Activated CD8-positive, alpha-beta T cell treated with anti-CD3 and anti-CD28 coated beads, Interleukin-2, amount 10 ng/mL, durations not matched to agents 7 days and 5 days (primary cell): ENCODE measurements at places on chromosomes 5 and 9. TPM values are rescaled to one million over a fixed set of nuclear protein-coding genes. Genes with fewer than 3 reads are reported as not detected.

GRCh38 chr9:78026416-78026815 lies 5.2 kb downstream of the GNAQ start:
- H3K27me3 ChIP-seq, result no peaks in the 10 kb centered on the region
- H3K4me3 ChIP-seq, result no peak overlapping the region
- H3K4me1 ChIP-seq, result peaks cover 39% of the 10 kb centered on the region
- no peak for DNase-seq

DNA sequence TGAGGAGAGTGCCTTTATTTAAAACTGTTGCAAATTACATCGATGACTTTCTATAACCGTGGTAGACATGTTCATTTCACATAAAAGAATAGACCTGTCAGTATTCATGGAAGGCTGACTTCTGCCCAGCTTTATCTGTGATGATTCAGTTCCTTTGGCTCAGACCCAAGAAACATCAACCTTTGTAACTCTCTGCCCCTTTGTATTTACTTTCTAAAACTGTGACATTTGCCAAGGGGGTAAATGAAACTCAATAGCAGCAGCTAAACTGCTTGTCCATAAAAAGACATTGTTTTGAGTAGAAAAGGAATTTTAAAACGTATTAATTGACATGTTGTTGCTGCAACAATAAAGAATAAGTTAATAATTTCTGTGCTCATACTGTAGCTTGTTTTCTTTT lies 137.8 kb upstream of the ANKH start:
- DNase-seq, result no peak
- no peaks in the 10 kb centered on the region for H3K36me3 ChIP-seq
- H3K27ac ChIP-seq, result no peak overlapping the region
- H3K4me3 ChIP-seq, result no peak overlapping the region
- peaks cover 1% of the 10 kb centered on the region for H3K4me1 ChIP-seq

DNA sequence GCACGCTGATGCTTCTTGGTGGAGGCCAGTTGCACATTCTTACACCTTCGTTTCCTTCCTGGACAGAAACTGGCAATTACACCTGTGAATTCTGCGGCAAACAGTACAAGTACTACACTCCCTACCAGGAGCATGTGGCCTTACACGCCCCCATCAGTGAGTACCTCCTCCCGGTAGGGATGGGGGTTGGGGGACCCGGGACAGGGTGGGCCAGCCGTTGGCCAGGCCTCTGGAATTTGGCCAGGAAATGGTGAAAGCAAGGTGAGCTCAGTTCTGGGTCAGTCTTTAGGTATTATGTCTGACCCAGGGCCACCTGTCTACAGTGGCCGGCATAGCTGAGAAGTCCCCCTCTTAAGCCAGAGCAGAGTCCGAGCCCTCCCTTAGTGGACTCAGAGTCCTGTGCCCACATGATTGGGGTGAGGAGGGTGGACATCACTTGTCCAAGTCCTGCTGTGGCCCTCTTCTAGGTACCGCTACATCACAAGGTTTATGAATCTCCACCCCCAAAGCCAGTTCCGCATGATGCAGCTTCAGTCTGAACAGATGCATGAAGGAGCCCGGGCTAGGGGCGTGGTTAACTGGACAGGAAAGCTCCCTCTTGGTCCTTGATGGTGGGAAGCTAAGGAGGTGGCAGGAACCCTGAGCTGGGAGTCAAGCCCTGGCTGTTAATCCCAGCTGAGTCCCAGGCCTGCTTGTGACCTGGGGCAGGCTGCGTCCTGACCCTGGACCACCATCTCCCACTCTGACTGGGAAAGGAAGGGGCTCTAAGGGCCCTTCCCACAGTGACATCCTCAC lies 61.3 kb downstream of the AMBP start:
- H3K36me3 ChIP-seq, result no peaks in the 10 kb centered on the region
- H3K27ac ChIP-seq, result no peak overlapping the region
- no peaks in the 10 kb centered on the region for H3K4me1 ChIP-seq

- no peaks in the 10 kb centered on the region for H3K36me3 ChIP-seq
- no peak overlapping the region for H3K4me3 ChIP-seq
- H3K27ac ChIP-seq, result no peak overlapping the region
- no peak for DNase-seq
- no peaks in the 10 kb centered on the region for H3K4me1 ChIP-seq
- H3K27me3 ChIP-seq, result no peaks in the 10 kb centered on the region
These were observed 25.6 kb upstream of the SMC2 start for GRCh38 chr9:104068546-104068945.

DNA sequence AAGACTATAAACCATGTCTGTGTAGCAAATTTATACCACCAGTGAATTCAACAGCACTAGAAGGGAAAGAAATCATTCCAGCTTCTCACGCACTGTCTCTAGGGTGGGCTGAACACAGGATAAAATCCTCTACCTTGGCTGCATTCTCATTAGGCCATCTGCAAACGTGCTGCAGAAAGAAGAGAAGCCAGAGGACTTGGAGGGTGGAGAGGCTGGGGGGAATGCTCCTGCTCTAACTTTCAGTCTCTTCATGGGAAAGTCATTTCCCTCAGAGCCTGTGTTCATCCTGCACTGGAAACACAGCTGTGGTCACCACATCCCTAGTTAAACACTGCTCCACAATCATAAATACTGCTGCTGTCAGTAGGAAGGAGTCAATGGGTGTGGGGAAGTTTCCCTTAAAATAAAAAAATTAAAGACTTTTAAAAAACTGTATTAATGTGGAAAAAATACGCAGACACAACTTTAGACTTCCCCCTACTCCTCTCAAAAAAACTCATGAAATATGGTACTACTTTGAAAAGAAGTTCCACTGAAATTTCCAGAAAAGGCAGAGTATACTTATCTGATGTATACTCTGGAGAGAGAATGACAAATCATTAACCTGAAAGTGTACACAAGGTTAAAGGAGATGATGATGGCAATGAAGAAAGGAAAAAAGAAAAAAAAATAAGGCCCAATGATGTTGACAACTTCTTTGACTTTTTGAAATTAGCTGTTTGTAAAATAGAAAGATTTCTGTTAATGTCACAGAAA lies 46.8 kb downstream of the LHFPL2 start:
- no peaks in the 10 kb centered on the region for H3K36me3 ChIP-seq
- DNase-seq, result no peak
- H3K27ac ChIP-seq, result no peak overlapping the region
- peaks cover 2% of the 10 kb centered on the region for H3K27me3 ChIP-seq
- H3K4me1 ChIP-seq, result no peaks in the 10 kb centered on the region

Gene GRM6
- not detected for total RNA-seq

- H3K4me3 ChIP-seq, result no peak overlapping the region
- H3K4me1 ChIP-seq, result no peaks in the 10 kb centered on the region
- DNase-seq, result no peak
- H3K27me3 ChIP-seq, result peaks cover 34% of the 10 kb centered on the region
- no peak overlapping the region for H3K27ac ChIP-seq
These were observed 61.3 kb upstream of the XPA start for GRCh38 chr9:97758334-97758916.

Gene ANXA2R
- total RNA-seq, result 29.3 TPM

GRCh38 chr5:147832541-147832940 lies 1.1 kb upstream of the SPINK1 start:
- DNase-seq, result no peak
- no peaks in the 10 kb centered on the region for H3K4me1 ChIP-seq
- H3K36me3 ChIP-seq, result no peaks in the 10 kb centered on the region
- peaks cover 26% of the 10 kb centered on the region for H3K27me3 ChIP-seq

- no peaks in the 10 kb centered on the region for H3K4me1 ChIP-seq
- H3K4me3 ChIP-seq, result no peak overlapping the region
These were observed 77.6 kb upstream of the CEP78 start for GRCh38 chr9:78158286-78158685.

Gene S100Z
- 2.5 TPM for total RNA-seq

- peaks cover 3% of the 10 kb centered on the region for H3K27me3 ChIP-seq
- H3K4me1 ChIP-seq, result no peaks in the 10 kb centered on the region
- H3K4me3 ChIP-seq, result no peak overlapping the region
These were observed 236.3 kb downstream of the MCTP1 start for GRCh38 chr5:95048628-95049027.

GRCh38 chr9:29775491-29775890 lies 2202.2 kb upstream of the C9orf72 start:
- H3K27me3 ChIP-seq, result no peaks in the 10 kb centered on the region
- no peaks in the 10 kb centered on the region for H3K36me3 ChIP-seq
- no peak for DNase-seq
- no peak overlapping the region for H3K27ac ChIP-seq
- H3K4me3 ChIP-seq, result no peak overlapping the region

Gene OBP2B
- total RNA-seq, result not detected

DNA sequence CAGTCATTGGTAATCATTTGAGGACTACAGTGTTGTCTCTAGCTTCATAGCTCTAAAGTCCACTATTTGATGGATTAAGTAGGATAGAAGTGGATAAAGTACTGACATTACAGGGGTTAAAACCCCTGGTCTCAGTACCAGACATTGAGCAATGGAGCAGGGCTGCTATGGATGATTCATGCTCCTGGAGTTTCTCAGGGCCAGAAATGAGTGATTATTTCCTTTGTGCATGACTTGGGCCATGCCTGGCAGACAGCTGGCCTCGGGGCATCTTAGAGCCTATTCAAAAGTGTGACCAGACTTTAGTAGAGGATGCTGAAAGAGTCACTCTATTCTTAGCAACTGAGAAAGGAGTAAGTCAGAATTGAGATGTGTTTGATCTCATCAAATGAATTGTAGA lies 350.7 kb upstream of the TLE4 start:
- no peak for DNase-seq
- H3K27me3 ChIP-seq, result no peaks in the 10 kb centered on the region
- no peak overlapping the region for H3K27ac ChIP-seq
- H3K4me3 ChIP-seq, result no peak overlapping the region

Gene SPINK13
- not detected for total RNA-seq

Gene GARIN3
- total RNA-seq, result not detected

DNA sequence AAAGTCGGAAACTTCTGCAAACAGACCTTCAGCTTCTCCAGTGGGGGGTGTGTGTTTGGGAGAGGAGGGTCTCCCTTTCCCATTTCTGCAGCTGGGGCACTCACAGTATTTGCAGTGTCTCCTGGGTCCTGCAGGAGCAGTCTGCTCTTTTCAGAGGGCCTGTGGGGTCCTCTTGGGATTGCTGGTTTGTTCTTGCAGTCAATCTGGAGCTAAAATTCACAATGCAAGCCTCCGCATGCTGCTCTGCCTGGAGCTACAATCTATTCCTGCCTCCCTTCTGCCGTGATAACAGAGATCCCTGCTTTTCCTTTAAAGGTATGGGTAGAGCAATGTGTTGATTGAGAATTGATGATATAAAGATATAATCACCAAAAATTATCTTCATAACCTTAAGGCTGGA lies 43.2 kb downstream of the ZNF462 start:
- H3K27ac ChIP-seq, result no peak overlapping the region
- no peaks in the 10 kb centered on the region for H3K36me3 ChIP-seq
- no peak for DNase-seq
- no peak overlapping the region for H3K4me3 ChIP-seq
- no peaks in the 10 kb centered on the region for H3K27me3 ChIP-seq
- no peaks in the 10 kb centered on the region for H3K4me1 ChIP-seq

- H3K27ac ChIP-seq, result no peak overlapping the region
- no peak for DNase-seq
- no peaks in the 10 kb centered on the region for H3K36me3 ChIP-seq
- H3K4me3 ChIP-seq, result no peak overlapping the region
- peaks cover 53% of the 10 kb centered on the region for H3K27me3 ChIP-seq
- H3K4me1 ChIP-seq, result peaks cover 27% of the 10 kb centered on the region
These were observed 37.6 kb downstream of the STC2 start for GRCh38 chr5:173290477-173291131.

DNA sequence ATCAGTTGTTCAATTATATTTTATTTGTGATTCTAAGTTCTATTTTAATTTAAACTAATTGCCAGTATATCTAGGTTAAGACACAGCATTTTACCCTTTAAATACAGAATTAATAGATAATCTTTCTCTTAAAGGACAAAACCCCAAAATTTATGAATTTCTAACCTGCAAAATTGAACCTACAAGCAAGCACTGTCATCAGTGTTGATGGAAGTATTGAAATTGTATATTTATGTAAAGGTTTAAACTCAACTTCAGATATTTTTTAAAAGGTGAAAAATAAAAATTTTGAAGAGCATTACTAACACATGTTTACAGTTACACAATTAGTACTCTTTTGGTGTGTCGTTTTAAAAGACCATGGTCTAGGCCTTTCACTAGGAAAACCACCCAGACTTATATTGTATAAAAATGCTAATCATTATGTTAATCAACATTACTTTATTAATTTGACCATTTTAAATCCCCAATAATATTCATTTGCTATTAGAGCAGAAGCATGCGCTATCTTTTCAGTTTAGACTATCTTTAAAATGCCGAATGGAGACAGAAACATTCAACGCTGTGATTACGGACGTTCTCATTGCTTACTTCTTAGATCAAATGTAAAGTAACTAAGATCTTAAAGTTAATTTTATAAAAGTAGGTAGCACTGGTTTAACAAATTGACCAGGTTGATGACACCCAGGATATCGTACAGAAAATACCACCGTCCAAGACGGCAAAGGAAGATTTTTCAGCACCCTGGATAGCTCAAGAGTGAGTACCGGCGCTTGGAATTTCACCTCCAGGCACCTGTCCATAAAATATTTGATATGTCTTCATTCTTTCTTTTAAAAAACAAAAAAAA lies 3.2 kb downstream of the OTP start:
- peaks cover 24% of the 10 kb centered on the region for H3K4me1 ChIP-seq
- H3K27me3 ChIP-seq, result peaks cover 69% of the 10 kb centered on the region
- DNase-seq, result no peak

Gene BTNL9
- total RNA-seq, result not detected

DNA sequence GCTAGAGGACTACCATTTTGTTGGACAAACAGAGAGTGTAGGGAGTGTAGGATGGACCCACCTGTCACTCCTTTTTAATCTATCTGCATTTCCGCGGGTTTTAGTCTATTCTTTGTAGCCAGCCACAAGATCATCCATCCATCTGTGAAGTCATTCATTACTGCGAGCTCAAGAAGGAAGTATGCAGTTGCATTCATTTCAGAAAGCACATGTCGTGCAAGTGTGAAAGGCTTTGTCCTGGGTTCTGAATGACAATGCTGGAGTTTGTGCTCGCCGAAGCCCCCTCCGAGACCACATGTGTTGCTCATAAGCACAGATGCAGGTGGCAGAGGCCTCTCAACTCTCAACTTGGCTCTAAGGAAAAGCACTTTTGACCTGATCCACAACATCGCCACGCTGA lies 70.3 kb upstream of the BASP1 start:
- no peaks in the 10 kb centered on the region for H3K27me3 ChIP-seq
- no peaks in the 10 kb centered on the region for H3K36me3 ChIP-seq
- no peak overlapping the region for H3K27ac ChIP-seq
- H3K4me1 ChIP-seq, result no peaks in the 10 kb centered on the region
- no peak for DNase-seq

- no peak overlapping the region for H3K4me3 ChIP-seq
- no peaks in the 10 kb centered on the region for H3K4me1 ChIP-seq
- no peak for DNase-seq
- no peak overlapping the region for H3K27ac ChIP-seq
- H3K27me3 ChIP-seq, result no peaks in the 10 kb centered on the region
- no peaks in the 10 kb centered on the region for H3K36me3 ChIP-seq
These were observed 150.3 kb downstream of the XRCC4 start for GRCh38 chr5:83227611-83228010.
